ENCODE measurements at places on chromosomes 3 and 15.

DNA sequence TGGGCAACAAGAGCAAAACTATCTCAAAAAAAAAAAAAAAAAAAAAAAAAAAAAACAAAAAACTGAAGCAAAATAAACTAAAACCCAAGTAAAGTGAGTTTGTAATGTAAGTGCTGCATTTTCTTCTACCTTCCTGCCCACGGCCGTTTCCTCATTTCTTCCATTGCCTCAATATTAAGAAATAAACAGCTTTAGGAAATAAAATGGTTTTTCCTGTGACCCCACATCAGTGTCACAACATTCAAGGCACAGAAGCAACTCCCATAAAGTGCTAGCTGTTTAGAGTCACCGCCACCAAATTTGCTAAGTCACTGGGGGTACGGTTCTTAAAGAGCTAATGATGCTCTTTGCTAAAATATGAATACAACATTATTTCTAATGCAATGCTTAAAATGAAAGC, 3.3 kb downstream of the PKM start:
- DNase-seq: no peak

DNA sequence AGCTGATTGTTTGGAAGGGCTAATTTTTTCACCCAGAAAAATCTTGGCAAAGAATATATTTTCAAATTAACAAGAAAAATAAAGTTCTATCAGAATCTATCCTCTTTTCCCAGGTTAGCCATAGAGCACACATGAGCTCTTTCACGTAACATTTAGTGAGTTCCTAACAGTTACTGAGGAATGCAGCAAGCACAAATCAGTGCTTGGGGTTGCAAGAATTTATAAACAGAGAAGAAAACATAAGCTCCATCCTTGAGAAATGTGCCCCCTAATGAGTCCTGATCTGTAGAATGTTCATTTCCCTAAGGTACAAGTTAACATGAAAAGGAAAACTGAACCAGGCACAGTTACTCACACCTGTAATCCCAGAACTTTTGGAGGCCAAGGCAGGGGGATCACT, 13.9 kb downstream of the EOGT start:
- no peak for DNase-seq

GRCh38 chr3:71118436-71118835, 465.1 kb downstream of the FOXP1 start:
- no peak for DNase-seq

DNA sequence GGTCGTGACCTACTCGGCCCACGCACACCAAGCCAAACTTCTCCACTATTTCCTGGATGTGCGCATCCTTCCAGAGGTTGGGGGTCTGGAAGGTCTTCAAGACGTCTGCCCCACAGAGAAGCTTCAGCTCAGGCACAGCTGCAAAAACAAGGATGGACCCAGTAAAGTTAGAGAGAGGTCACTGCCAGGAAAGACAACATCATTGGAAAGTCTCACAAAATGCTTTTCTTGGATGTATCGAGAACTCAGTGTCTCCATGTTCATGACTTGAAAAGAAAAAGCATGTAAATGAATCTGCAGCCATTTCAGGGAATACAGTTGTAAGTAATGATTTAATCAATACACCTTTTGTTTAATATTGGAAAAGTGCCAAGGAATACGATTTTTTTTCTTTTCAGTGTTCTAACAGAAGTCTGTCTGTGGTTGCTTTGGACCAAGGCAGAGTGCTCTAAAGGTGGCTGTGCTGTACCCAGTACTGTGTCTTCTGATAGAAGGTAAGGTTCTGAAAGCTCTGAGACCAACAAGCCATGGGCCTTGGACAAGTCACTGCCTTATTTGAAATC, 21.8 kb upstream of the RBP1 start:
- DNase-seq: no peak

DNA sequence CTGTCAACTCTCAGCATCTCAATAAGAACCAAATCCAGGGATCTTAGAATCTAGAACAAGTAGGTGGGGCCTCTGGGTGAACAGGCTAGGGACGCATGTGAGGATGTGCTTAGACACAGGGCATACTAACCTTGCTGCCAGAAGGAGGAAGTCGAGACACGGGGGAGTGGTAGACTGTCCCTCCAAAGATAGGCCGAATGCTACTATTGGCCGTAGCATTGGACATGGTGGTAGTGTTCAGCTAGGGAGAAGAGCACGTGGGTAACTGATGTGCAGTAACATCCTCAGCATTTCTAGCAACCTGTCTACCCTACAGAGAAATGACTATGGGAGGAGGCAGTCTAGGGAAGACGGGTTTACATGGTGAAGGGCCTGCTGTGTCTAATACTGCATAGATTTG, 15.6 kb downstream of the RCCD1 start:
- DNase-seq: no peak

- DNase-seq: peak; percentile 40
These were observed 136.3 kb downstream of the IMPG2 start for GRCh38 chr3:101184111-101184510.

DNA sequence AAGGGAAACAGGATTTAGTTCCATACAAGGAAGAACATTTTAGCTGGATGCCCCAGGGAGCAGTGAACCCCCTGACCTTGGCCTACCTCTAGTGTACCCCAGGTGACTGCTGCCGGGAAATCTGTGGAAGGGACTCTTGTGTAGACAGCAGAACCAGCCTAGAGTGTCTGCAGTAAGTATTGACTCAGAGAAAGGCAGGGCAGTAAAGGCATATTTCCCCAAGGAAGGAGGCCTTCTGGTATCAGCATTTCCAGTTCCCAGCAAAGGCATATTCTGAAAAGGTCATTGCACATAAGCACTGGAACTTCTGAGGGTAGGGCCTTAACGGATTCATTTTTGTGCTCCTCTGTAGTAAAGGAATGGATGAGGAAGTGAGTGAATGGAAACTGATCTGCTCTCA, 246.2 kb downstream of the FAM43A start:
- DNase-seq: no peak

GRCh38 chr3:136678981-136679380, 73.2 kb downstream of the STAG1 start:
- DNase-seq: no peak

GRCh38 chr3:40580494-40581091, 55.8 kb downstream of the ZNF621 start:
- peak; percentile 40 for DNase-seq
